HT-29 (cell line): ENCODE measurements at places on chromosomes 2 and 18.

DNA sequence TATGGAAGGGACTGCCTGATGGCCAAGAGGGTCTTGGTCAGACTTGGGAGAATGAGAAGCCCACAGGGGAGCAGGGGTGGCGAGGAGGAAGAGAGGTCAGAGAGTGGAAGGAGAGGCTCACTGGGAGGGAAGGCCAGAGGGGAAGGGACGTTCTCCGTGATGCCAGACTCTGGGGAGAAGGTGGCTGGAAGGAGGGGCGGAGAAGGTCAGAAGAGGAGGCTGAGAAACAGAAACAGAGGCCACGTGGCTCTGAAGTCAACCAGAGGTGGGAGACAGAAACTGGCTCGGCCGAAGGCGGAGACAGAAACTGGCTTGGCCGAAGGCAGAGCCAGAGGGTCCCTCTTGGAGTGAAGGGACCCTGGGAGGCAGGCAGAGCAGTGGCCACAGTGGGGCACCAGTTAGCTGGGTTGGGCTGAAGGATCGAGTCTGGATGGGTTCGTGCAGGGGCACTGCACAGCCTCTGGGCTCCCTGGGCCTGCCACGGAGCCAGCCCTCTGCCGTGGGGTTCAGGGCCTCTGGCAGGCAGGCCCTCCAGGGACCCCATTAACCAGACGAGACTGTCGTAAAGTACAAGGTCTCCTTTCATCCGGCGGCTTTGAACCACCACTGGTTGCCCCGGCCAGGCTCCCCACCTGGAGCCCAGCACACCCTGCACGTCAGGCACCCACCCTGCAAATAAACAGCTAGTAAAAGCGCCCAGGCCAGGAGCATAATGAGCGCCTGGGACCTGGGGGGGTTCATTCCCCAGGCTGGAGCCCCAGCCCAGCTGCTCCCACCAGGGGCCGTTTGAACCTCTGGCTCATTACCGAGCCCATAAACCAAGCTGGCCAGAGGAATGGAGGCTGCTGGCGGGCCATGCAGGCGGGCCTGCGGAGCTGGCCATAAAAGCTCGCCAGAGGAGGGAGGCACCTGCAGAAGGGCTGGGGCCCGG, 218.8 kb downstream of the DYSF start:
- no peak for DNase-seq

GRCh38 chr2:27025861-27026851, 6.6 kb upstream of the TMEM214 start:
- no peak for DNase-seq

GRCh38 chr2:165868211-165868610, 74.2 kb upstream of the GALNT3 start:
- DNase-seq: no peak

DNA sequence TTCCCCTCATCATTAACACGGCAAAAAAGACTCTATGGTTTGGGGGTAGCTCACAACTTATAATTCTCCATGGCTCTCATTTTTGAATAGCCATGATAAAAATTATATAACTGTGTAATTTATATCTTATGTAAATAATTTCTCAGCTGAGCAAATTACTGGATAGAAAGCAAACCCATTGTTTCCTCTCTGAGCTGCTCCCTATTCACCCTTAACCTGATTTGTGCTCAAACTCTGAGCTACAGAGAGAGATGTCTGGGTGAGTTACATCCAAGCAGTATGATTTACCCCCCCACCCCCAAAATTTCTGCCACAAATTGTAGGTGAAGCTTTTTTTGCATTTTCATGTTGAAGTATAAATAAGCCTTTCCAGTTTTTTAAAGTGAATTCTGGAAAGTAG, 123.7 kb downstream of the TFCP2L1 start:
- DNase-seq: no peak

- no peak for DNase-seq
Observed at GRCh38 chr2:5250482-5250881, 441.7 kb upstream of the SOX11 start.

- DNase-seq: no peak
Observed at GRCh38 chr2:12254280-12254860, 462.4 kb upstream of the TRIB2 start.

GRCh38 chr2:100981011-100981410, 21.1 kb upstream of the RPL31 start:
- DNase-seq: no peak

DNA sequence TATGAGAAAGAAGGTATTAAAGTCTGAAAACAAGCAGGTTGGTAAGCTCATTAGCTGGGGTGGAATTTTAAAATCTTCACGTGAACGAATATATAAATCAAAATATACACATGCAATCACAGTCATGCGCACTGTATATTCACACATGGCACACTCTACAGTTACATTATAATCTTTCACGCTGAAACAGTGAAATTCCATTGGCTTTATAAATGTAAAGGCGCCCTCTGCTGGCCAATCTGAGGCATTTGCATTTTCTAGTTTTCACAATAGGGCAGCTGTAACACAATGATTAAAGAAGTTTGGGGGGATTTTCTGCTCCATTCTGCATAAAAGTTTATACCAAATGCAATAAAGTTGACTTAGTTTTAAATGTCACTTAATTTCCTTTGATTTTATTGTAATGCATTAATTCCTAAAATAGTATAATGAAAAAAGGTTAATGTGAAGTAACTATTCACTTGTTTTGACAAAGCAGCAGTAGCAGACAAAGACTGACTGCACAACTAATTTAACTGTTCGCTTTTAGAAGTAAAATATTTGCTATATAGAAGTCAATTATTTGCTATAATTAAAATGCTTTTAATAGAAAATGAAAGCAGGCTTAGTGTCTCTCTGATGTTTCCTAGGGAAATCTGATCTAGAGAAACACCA, 17.2 kb downstream of the IFIH1 start:
- DNase-seq: peak; percentile 84

DNA sequence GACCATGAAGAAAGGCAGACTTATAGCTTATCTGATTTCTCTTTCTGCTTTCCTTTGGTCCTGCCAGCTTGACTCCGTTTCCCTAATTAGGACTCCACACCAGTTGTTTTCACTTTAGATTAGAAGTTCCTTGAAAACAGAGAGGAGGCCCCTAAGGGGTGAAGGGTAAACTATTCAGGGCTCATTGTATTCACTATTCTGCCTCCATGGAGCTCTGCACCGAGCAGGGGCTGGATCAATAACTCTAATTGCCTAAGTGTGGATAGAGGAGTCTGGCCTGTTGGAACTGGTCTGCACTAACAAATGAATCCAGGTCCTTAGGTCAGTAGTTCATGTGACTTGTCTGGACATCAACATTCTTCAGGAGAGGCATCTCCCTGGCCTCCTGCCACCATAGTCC, 36.1 kb upstream of the SKA1 start:
- DNase-seq: no peak

- DNase-seq: no peak
Observed at GRCh38 chr2:165003443-165004130, 48.3 kb upstream of the SLC38A11 start.

- no peak for DNase-seq
Observed at GRCh38 chr2:10966741-10967140, 55.0 kb downstream of the KCNF1 start.

DNA sequence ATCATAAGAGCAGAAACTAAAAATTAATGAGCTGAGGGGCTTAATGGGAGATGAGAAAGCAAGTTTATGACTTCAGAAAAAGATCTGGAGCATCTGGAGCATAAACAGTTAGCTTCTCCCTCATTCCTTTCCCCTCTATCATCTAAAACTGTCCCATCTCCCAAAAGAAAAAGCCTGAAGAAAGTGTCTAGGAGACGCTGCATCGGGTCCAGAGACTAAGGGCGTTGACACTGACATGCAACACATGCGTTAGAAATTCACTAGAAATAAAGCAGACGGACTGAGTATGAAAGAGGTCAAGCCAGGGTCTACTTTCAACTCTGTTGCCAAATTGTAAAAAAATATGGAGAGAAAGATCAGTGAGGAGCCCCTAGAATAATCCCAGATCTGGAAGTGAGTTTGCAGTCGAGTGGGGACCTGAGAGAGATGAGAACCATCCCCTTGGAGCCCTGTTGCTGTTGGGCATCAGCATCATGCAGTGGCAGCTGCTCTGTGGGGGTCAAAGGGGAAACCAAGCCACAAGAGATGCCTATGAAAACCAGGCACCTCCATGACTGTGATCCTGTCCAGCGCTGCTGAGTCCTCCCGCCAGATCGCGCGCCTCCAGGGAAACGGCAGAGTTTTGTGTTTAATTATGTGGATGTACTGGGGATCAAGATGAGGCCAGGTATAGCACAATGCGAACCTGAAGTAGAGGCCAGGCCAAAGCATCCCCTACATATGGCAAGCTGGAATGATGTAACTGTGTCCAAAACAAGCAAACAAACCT, 13.9 kb downstream of the ANTXR1 start:
- no peak for DNase-seq

DNA sequence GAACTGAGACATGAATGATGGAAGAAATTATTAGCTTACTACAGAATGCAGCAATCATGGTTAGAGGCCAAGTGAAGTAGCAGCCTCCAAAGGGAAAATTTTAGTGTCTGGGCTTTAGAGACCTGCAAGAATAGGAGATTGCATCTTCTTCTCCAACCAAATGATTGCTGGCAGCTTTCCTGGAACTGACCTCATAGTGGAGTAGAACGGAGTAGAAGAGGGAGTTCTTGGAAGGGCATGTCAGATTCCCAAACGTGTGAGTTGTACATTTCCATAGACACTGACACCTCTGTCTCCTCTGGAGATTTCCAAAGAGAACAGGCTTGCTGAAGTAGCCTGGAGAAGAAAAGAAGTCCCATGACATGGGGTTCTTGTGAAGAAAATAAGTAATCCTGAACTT, 169.8 kb upstream of the ERBB4 start:
- no peak for DNase-seq

- DNase-seq: peak; percentile 85
Observed at GRCh38 chr2:28394331-28394877, 1.7 kb downstream of the FOSL2 start.

DNA sequence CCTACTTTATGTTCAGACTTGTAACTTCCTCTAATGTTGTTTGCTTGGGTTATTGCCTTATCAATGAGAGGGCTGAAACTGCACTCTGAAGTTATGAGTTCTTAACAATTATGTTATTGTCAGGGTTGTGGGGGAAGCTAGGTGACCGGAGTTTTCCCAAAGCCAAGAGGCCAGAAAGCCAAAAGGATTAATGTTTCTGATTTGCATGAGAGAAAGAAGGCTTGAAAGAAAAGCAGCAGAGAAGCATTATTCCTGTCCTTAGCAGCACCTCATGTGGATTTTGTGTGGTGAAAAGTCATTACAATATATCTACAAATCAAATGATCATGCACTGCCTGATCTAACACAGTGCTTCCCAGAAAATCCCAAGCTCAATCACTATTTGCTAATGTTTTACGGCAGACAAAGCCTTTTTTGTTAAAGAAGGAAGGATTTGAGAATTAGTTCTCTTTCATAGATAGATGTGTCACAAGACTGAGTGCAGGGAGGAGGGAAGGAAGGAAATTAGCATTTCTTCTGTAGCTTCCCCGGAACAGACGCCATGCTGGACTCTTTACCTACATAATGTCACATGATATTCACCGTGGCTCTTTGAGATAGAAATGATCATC, 203.2 kb downstream of the ALK start:
- DNase-seq: no peak

GRCh38 chr2:28581312-28581711, 85.5 kb downstream of the PLB1 start:
- DNase-seq: no peak

GRCh38 chr2:15072836-15073235, 440.3 kb downstream of the LRATD1 start:
- no peak for DNase-seq

DNA sequence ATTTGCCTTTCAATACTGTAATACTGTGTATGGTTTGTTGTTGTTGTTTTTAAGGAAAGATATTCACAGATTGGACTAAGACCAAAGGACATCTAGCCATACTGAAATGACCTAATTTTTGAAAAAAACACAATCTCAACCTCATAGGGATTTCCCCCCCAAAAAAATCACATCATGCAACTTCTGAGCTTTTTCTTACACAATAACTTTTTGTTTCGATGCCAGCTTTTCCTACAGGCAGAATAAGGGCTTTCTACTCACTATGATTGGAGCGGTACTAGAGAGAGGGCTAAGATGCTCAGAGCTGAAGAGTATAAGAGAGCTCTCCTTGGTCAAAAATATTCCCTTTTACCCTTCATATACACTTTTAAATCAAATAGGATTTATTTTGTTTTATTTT, 32.4 kb upstream of the SLC3A1 start:
- DNase-seq: no peak

GRCh38 chr2:226771067-226771466, 28.6 kb downstream of the IRS1 start:
- DNase-seq: no peak

DNA sequence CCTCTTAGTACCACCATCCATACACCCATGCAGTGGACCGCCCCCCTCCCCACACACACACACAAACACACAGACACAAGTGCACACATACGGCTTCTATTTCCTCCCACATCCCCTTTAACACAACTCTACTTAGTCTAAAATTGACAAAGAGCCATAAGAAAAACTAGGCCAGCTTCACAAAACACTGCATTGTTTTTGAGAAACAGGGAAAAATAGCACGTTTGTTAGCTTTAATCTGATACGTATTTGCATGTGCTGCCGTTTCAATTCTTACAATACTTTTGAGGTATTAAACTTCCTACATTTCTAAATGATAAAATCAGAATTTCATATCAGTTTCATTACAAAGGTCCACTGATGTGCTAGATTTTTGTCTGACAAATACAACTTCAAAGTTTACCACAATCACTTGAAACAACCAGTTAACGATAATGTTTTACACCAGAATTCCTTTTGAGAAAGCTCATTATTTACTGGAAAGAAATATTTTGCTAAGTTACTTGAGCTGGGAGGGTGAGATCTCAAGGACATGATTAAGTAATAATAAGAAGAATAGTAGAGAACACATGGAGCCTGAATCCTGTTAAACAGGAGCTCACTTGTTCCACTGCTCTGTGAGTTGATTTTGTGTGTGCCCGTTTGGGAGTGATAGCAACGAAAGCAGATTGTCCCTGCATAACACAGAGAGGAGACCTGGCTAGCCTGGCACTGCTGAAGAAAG, 74.5 kb downstream of the MOGAT1 start:
- no peak for DNase-seq

DNA sequence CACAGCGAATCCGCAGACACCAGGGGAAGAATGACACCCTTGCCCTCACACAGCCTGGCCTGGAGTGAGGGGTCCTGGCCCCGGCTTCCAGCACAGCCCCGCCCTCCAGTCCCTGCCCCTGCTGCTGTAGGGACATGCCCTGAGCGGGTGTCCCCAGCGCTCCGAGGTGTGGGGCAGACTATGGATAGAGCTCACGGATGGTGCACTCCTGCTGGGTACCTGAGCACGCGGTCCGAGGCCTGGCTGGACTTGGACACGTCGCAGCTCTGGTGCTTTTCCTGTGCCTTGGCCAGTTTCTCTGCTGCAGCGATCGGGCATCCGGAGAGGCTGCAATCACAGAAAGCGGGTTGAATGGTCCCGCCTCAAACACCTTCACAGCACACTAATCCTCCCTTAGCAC, 165.7 kb upstream of the PXDN start:
- no peak for DNase-seq
